K562 (cell line): ENCODE measurements at places on chromosomes 7 and 10.

DNA sequence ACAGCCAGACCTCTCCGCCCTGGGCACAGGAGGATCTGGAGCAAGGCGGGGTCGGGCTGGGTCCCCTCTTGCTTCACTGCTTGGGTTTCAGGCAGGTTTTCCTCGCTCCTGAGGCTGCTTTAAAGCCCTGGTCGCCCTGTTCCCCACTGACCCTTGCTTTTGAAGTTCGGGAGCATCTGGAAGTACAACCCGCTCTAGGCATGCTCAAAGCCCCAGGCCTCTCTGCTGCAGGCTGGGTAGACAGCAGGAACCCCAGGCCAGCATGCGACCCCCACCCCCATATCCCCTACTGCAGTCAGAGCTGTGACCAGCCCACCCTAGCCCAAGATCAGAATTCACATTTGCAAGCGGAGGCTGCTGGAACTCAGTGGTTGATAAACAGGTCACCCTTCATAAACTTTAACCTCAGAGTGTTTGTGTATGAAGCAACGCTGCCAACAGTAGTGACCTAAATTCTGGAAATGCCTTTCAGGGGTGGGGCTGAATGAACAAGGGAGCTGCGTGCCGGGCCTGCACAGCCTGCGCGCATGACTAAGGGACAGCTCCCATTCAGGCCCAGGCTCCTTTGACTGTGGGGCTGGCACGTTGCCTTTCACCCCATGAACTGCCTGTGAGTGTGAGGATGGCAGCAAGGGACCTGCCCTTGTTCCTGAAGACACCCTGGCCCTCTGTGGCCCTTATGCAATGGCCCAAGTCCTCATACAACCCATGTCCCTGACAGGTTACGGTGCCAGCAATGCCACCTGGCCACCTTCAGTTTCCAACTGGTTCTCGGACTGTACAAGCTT lies 52.5 kb downstream of the PROSER2 start:
- DNase-seq = peak; percentile 81

DNA sequence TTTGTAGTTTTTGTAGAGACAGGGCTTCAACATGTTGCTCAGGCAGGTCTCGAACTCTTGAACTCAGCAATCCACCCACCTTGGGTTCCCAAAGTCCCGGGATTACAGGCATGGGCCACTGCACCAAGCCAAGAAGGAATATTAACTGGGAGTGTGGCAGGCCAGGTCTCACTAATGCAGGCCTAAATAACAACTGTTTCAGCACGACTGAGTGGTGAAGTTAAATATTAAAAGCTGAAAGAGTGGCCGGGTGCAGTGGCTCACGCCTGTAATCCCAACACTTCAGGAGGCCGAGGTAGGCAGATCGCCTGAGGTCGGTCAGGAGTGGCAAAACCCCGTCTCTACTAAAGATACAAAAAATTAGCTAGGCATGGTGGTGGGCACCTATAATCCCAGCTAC lies 21.1 kb downstream of the CHUK start:
- DNase-seq = no peak

GRCh38 chr10:113616244-113617074 lies 47.4 kb downstream of the NRAP start:
- peak; percentile 23 for DNase-seq

DNA sequence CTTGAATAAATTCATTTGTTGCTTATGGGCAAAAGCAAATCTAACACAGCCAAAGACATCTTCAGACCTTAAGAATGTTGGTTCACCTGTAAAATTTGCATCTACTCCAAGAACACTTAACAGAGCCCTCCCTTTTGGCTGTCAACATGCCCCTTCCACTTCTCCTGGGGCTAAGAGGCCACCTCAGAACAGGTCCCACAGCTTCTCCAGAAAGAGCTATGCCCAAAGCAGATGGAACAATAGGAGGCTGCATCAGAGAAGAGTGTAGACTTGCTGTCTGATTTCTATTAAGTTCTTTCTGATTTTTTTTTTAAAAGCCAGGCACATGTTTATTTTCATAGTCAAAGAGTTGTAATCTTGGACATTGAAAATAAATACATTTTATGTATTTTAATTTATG lies 26.1 kb upstream of the TRIL start:
- DNase-seq = no peak

DNA sequence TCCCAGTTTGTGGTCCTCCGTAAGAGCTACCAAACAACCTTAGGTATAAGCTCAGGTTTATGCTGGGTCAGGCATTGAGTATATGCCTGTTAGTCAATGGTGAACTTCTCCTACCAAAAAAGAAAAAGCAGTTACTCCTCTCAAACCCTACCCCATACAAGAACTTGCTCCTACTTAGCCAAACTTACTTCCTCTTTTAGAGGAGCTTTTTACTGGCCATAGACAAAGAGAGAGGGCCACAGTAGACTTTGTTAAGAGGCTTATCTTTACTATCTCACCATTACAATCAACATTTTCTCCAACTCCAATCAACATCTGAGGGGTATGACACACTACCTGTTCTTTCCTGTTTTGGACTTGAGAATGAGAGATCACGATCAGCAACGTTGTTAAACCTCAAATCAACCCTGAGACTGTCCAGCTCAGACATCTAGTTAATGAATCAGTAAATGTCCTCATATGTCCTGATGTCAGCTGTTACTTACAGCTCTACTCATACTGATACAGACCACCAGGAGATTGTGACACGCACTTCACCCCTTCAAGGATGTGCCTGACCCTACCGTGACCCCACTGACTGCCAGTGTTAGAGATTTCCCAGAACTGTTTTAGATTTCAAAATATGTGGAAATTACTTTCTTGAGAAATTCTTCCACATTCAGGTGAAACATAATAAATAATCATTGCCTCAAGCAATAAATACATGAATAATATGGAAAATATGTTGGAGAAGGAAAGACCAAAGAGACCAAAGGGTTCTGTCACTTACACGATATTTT lies 18.4 kb upstream of the CCDC71L start:
- DNase-seq = peak; percentile 70

DNA sequence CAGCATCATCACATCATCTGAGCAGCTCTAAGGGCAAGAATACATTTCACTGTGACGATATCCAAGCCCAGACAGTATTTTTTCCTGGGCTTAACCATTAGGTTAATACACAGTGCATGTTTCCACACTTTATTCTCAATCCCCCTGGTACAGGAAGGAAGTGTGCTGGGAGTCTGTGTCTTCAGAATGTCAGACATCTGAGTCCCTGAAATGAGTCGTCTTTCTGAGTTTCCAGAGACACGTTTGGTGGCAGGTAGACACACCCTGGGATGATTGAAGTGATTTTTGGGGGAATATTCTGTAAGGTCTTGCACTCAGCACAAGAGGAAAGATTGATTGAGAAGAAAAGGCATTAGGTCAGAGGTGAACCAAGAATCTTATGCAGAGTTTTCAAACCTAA lies 13.1 kb upstream of the SHH start:
- DNase-seq = no peak

GRCh38 chr10:75210282-75211006 lies at the start of gene VDAC2:
VDAC2 (plus strand) TSS chr10:75210796; CDS start chr10:75211159, 363 bp downstream.
- DNase-seq = peak; percentile 98

GRCh38 chr10:122303271-122304053 lies 32.4 kb downstream of the BTBD16 start:
- DNase-seq = no peak

GRCh38 chr7:78395298-78396036 lies 596.9 kb downstream of the PHTF2 start:
- DNase-seq = no peak

GRCh38 chr7:88344956-88345832 lies 38.5 kb upstream of the STEAP4 start:
- peak; percentile 35 for DNase-seq

- DNase-seq = peak; percentile 20
These were observed 78.6 kb downstream of the LCOR start for GRCh38 chr10:96910488-96911395.

DNA sequence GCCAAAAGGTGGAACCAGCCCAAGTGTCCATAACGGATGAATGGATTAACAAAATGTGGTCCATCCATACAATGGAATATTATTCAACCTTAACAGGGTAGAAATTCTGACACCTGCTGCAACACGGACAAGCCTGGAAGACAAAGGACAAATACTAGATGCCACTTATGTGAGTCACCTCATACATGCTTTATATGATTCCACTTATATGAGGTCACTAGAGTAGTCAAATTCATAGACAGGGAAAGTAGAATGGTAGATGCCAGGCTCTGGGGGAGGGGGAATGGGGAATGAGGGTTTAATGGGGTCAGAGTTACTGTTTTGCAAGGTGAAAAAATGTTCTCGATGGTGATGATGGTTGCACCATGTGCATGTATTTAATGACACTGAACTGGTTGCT lies 34.0 kb upstream of the CYTH3 start:
- DNase-seq = no peak

GRCh38 chr10:34288634-34289033 lies 526.5 kb downstream of the PARD3 start:
- DNase-seq = no peak

DNA sequence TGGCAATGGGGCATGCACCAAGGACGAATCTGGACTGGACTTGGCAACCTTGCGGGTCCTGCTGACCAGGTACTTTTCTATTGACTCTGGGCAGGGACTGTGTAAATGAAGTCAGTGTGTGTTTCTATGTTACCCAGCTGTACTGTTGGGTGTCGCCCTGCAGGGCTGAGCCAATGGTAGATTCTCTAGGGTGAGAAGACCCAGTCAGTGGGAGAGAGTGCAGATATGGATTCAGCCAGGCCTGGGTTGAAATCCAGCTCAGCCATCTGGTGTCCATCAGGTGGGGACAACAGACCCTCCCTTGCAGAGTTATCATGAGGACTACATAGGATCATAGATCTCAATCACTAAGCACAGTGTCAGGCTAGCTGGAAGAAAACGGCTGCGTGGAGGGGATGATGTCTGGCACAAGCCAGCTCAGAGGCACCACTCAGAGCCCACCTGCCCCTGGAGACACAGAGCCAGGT lies 4.9 kb upstream of the PPIF start:
- no peak for DNase-seq

GRCh38 chr10:873020-873419 lies 58.5 kb downstream of the LARP4B start:
- DNase-seq = no peak

- no peak for DNase-seq
These were observed 94.1 kb downstream of the PFKFB3 start for GRCh38 chr10:6296828-6297251.

- DNase-seq = no peak
These were observed 14.8 kb upstream of the SH2D4B start for GRCh38 chr10:80522756-80523363.

- no peak for DNase-seq
These were observed 4.3 kb upstream of the ANKRD61 start for GRCh38 chr7:6026820-6027311.

- no peak for DNase-seq
These were observed 90.9 kb upstream of the MDFIC start for GRCh38 chr7:114830952-114831351.

DNA sequence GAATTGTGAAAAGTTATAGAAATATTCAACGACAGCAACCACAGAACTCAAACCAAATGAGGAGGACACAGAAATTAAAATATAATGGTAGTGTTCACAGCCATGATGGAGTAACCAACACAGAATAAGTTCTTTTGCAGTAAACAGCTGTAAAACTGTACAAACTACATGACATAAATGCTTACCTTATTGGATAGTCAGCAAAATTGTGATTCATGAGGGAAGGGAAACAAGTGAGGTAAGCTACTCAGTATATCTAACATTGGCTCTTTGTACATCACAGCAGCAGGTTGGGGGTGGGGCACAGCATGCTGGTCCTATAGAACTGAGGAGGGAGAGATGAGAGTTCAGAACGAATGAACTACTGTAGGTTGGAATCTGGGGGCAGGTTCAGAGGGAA lies 86.4 kb downstream of the CDC14C start:
- DNase-seq = no peak

DNA sequence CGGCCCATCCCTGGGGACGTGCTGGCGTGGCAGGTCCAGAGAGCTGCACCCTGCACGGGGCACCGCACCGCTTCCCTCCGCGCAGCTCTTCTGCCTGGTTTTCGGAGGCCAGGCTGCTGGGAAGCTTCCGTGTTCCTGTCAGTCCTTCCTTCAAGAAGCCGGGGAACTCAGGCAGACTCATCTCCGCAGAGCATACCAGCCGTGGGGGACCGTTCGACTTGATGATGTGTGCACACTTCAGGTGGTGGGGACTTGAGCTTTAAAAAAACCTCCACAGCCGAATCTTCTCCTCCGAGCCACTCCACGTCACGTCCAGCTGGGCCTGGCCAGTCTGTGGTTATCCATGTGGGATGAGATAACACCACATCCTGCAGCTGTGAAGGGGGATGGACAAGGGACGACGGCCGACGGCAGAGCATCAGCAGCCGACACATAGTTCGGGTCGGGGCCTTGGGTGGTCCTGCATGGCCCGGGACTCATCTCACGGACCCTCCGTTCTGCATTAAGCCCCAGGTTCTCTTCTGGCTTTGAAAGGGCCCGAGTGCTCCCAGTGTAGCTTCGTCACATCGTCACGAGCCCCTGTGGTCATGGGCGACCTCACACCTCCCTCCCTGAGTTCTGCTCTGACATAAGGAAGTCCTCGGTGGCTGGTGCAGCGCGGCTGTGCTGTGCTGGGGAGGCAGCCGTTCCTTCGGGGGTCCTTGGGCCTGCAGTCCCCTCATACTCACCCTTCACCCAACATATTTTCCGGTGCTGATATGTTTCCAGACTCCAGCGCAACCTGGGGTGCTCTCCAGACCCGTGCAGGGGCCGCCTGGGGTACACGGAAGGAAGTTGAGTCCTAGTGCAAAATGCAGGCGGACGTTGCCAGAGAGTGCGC lies 4.5 kb upstream of the BHLHA15 start:
- DNase-seq = no peak

DNA sequence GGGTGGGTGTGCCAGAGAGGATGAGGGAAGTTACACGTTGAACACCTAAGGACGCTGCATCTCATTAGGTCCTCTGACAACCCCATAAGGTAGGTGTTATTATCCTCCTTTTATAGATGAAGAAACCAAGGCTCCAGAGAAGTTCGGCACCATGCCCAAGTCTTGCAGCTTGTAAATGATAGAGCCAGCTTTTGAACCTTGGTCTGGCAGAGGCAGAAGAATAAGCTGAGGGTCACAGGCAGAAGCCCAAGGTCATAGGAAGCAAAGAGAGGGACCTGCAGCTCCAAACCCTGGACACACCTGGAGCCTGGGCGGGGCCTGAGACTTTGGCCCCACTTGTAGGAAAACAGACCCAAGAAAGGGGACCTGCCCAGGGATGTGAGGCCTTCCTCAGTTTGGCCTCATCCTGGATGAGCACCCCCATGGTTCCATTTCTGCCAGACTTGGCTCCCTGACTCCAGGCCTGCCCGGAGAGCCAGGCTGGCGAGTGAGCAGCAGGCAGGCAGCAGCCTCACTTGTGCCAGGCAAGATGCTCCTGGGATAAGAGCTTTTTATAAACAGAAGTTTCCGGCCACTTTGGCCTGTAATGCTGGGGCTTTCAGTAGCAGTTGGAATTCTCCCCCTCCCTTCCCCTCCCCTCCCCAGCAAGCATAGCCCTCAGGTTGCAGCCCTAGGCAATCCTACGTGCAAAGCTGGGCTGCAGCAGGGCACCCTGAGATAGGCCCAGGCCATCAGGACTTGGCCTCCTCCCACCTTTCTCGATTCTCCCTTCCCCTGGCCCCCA lies 2.4 kb downstream of the KCNH2 start:
- DNase-seq = peak; percentile 52

GRCh38 chr7:72234086-72234485 lies 178.1 kb downstream of the CALN1 start:
- no peak for DNase-seq

GRCh38 chr7:7664291-7664690 lies 23.7 kb downstream of the UMAD1 start:
- no peak for DNase-seq

- DNase-seq = no peak
These were observed 25.0 kb downstream of the ADARB2 start for GRCh38 chr10:1712314-1712713.

- DNase-seq = no peak
These were observed 305.9 kb downstream of the HPSE2 start for GRCh38 chr10:98929709-98930108.

- no peak for DNase-seq
These were observed 104.4 kb upstream of the C1GALT1 start for GRCh38 chr7:7077945-7078344.
